RKO (cell line): ENCODE measurements at places on chromosomes 5 and 9.

DNA sequence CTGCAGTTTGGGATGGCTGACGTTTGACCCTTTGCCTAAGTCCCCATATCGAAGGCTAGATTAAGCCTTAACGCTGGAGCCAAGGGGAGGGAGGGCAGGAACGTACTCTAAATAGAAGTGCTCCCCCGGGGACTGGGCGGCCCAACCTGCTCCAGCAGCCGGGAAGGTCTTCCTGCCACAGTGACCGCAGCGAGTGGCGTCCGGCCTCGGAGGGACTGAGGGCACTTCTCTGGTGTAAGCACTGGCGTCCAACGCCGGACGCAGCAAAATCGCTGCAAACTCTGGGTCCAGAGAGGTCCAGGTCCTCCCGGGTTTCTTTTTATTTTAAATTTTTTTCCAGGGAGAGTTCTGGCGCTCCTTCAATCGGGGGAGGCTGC, 505 bp upstream of the ACER2 start:
- no peak for DNase-seq

DNA sequence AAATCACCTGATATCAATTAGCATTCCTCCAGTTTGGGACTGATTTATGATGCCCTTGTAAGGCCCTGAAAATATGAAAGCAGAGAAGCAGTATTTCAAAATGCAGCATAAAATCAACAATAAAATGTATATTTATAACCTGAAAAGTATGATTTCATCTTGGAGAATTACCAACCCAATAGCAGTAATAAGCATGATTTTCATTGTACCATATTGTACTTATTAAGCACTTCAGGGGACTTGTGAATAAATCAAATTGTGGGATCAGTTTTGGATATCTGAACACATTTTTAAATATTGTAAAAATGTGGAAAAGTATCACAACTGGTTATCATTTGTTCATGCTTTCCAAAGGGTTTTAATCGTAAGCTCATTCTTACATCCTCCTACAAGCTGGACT, 250.8 kb downstream of the DMRT2 start:
- DNase-seq = no peak

DNA sequence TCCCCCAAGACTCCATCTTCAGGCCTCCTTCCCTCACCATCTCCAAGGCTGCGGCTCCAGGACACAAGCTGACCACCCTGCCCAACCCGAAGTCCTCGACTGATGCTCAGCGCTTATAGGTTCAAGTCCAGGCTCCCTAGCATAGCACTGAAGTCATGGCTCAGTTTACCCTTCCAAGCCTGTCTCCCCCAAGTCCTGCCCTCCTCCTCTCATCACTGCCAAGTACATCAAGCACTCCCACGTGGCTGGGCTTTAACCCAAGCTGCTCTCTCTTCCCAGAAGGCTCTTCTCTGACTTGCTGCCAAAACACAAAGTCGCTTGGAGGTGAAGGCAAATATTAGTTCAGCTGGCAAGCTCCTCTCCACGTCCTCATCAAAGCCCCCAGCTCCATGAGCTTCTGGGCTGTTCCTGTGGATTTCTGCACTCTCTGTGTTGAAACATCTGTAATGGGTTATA, 22.1 kb upstream of the MARCHF6 start:
- no peak for DNase-seq

- DNase-seq = no peak
Observed at GRCh38 chr5:98130261-98131035, 643.0 kb upstream of the RGMB start.

DNA sequence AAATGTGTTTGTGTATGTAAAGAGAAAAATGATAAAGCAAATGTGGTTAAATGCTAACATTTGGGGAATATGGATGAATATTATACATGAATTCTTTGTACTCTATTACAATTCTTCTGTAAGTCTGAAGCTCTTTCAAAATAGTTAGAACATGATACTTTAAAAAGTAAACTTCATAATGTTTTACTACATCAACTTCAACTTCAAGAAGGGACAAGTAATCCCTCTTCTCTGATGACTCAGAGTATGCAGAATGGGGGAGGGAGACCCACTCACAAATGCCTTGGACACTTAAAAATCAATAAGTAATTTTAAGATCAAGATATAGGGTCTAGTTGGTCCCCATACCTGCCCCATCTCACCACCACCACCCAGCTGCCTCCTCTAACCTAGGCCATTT, 162.4 kb downstream of the ESM1 start:
- DNase-seq = no peak

GRCh38 chr9:117403848-117404247, 11.0 kb downstream of the ASTN2 start:
- no peak for DNase-seq

DNA sequence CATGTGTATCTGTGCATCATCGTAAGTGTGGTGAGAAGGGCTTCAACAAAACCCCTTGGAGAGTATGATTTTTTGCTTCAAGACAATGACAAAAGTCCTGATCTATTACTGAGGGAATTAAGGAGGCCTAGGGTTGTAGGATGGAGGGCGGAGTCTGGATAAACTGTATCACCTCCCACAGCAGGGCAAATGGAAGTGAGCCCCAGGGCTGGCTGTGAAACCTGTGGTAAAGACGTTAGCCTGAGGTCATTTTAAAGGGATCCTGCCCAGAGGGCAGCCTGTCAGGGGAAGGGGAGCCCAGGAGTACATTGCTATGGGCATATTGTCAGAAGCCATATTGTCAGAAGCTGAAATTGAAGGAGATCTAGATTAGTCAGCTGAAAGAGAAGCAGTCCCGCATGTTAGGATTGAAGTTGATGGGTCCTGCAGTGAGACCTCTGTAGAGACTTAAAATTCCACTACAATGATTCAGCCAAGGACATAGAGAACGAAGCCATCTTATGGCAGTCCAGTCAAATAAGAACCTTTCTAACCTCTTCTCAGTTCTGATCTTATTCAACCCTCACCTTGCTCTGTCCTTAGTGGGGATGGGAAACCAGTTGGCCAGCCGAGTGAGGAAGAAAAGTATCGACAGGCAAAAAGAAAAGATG, 26.9 kb downstream of the ADGRV1 start:
- no peak for DNase-seq

DNA sequence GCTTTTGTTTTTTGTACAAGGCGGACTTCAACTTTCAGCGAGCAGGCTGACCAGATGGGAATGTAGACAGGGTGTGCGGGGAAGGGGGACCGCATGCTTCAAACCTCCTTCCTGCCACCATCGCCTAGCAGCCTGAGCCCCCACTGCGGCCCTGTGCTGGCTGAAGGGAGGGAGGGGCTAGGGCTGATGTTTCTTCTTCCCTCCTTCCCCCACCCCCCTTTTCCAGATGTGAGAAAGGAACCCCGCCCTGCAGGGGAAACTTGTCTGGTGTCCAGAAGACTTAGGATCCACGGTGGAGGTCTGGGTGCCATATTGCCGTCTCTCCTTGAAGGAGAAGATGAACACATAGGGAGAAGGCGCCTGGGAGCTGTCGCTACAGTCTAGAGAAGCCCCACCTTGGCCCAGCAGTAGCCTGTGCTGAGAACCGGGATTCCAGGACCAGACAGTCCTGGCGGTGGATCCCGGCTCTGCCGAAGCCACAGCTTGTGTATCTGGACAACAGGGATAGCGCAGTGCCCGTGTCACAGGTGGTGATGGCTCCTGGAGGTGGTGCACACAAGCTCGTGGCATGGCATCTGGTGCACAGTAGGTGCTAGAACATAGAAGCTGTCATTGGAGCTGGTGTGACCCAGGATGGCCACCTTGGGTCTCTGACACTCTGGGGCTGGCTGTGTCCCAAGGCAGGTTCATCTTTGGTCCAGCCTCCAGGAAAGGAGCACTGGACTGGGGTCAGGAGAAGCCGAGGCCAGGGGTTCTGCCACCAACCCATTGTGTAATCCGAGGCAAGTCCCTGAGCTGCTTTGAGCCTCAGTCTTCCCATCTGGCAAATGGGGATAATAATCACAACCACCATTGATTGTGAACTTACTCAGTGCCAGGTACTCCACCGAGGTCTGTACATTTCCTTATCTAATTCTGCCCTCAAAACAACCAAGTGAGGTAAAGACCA, 205.6 kb downstream of the C9orf50 start:
- DNase-seq = no peak

- no peak for DNase-seq
Observed at GRCh38 chr5:57267805-57268204, 93.9 kb downstream of the GPBP1 start.

GRCh38 chr5:105448271-105448670, 1885.7 kb upstream of the NUDT12 start:
- no peak for DNase-seq

- no peak for DNase-seq
Observed at GRCh38 chr9:123871781-123872180, 58.1 kb downstream of the DENND1A start.

GRCh38 chr9:96874947-96875460, 20.7 kb upstream of the ZNF782 start:
- peak; percentile 94 for DNase-seq

- DNase-seq = no peak
Observed at GRCh38 chr5:139829471-139829870, 33.9 kb downstream of the PSD2 start.

DNA sequence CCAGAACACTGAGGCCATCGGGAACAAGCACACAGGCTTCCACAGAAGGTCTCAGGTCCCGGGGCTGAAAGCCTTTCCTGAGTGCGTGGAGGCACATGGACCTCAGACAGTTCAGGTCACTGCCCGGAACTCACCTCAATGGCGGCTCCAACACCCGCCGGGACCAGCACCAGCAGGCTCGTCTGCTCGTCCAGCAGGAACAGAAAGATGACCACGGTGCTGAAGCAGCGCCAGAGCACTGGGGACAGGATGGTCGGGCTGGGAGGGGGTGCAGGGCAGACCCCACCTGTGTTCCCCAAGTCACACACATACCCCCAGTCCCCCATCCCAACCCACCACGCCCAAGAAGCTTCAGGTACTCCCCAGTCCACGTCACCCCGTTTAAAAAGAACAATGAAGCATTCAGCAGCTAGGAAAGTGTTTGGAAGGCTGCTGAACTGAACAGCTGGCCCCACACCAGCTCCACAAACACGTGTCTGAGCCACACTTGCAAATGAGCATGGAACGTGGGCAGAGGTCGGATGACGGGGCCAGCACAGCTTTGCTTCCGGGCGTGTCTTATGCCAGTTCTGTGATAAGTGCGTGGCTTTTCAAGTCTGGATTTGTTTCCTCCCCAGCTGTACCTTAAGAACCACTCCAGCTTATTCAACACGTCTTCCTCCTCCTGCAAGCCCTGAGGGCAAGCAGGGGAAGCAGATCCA, 14.6 kb downstream of the CLPTM1L start:
- DNase-seq = no peak

DNA sequence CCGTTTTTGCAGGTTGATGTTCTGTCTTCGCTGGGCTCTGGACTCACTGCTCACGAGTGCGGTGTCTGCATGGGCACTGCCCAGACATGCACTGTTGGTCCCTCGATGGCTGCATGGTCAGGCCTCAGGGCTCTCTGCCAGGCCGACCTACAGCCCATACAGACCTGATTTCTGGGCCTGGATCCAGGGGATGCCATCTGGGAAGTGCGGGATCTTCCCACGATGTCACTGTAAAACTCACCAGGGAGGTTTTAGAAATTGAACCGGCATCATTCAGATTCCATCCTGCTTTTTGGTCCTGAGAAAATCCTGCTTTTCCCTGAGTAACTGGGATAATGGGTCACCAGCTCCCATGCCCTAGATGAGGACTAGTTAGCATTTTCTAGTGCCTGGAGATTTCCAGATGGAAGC, 9.1 kb downstream of the S1PR3 start:
- DNase-seq = no peak

DNA sequence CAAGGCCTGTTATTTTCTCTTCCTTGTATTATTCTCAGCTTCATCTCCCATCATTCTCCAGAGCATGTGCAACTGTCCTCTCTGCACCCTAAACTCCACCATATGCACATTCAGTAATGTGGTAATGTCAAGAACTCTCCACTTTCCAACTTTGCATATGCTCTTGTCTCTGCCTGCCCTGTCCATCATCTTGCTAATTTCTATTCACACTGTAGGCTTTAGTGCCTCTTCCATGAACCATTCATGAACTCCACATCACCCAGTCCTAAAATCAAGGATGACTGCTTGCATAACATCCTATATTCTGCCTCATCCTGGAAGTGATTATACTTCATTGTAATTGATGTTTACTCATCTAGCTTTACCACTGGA, 354.8 kb downstream of the PDE4D start:
- DNase-seq = no peak

DNA sequence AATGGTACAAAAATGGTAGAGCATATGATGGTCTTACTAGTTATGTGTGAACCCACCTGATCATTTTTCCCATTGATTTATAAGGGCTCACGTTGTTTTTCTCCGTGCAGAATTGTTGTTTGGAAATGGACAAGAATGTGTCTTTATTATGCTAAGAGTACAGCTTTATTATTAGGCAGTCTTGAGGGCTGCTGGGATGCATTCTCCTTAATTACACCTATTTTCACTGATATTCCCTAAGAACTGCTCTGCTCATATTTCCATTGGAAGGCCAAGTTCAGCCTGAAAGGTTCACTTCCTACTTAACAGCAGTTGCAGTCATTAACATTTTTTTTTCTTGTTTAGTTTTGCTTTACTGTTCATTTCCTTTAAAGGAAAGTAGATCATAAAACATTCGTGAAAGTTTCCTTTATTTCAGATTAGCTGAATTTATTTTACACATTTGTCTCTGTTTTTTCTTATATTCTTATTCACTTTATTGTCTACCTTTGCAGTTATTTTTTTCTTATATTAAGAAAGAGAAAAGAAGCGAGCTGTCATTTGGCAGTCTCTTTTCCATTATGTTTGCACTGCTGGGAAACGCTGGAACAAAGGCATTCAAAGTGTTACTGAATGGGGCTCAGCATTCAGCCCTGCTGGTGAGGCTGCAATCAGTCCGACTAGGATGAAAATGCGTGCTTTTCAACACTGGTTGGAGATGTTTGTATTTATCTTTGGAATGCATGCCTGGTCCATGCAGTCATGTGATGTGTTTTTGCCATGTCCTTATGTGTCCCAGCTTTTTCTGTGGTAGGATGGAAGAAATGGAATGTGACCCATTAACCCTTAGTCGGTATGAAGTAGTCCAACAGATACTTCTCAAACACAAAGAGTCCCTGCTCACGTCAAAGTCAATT, 602.7 kb upstream of the ZNF608 start:
- no peak for DNase-seq

- DNase-seq = no peak
Observed at GRCh38 chr5:174084691-174085154, 39.2 kb downstream of the NSG2 start.

- DNase-seq = no peak
Observed at GRCh38 chr9:106981396-106982287, 118.7 kb downstream of the ZNF462 start.

DNA sequence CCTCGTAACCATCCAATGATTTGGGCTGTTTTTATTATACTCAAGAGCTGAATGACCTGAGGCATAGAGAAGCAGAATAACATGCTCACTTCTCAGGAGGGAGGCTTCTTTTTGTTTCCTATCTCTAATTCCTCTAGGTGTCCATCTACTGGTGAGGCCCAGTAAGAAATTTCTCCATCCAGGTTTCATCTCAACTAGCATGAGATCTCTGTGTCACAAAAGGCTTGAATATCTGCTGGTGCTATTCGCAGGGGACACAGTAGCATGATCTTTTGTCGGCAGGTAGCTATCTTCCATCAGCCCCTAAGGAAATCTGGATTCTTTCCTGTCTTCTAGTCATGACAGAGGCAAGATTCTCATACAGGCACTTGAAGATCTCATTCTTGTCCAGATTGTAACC, 8.9 kb downstream of the IFNE start:
- DNase-seq = peak; percentile 15

GRCh38 chr5:60577116-60577515, 122.8 kb downstream of the DEPDC1B start:
- DNase-seq = no peak

- no peak for DNase-seq
Observed at GRCh38 chr5:151110992-151111391, 30.2 kb upstream of the TNIP1 start.

GRCh38 chr5:142280066-142281007, 44.5 kb downstream of the SPRY4 start:
- DNase-seq = no peak
